NAMALWA (cell line): ENCODE measurements at places on chromosomes 3 and 15.

GRCh38 chr3:6965881-6966280, 105.0 kb downstream of the GRM7 start:
- DNase-seq, result no peak

DNA sequence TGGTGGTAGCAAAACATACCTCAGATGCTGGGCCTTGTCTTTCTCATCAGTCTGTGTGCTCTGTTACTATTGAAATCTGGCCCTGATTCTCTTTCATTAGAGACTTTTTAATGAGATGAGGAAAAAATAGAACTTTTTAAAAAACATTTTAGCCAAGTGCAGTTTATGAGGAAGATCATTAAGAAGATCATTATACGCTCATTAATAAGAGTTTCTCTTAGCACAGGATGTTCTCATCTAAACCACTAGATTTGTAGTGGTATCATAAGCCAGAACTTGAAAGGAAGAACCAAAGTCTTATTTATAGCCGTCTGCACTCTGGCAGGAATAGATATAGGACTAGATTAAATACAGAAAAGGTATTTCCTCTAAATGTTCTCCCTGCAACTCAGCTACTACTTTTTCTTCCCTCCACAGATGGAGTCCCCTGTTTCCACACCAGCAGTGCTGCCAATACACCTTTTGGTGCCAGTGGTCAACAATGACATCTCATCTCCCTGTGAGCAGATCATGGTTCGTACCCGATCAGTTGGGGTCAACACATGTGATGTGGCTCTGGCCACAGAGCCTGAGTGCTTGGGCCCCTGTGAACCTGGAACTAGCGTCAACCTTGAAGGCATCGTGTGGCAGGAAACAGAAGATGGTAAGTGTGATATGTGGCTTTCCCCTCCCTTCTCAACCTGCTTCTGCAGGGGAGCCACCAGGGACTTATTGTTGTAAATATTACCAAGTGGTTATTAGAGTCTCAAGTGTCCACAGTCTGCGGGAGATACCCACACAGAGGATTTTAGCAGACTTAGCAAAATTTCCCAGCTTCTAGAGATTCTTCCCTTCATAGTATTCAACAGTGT, 152.8 kb downstream of the RBPMS2 start:
- DNase-seq, result no peak

- peak; percentile 71 for DNase-seq
These were observed 8.8 kb upstream of the NPHP3 start for GRCh38 chr3:132730891-132731580.

DNA sequence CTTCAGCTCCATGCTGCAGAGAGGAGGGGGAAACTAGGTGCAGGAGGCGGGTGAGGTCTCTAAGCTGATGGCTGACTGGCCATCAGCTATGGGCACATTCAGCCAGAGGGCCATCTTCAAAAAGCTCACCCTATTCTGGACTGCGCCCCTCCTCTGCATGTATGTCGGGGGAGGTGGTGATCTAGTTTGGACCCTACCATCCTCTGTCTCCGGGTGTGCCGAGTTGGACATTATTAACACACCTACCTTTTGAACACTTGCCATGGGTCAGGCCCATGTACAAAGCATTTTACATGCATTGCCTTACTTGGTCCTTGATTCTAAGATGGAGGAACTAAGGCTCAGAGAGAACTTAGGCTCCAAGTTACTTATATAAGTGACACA, 1.4 kb downstream of the NISCH start:
- no peak for DNase-seq

DNA sequence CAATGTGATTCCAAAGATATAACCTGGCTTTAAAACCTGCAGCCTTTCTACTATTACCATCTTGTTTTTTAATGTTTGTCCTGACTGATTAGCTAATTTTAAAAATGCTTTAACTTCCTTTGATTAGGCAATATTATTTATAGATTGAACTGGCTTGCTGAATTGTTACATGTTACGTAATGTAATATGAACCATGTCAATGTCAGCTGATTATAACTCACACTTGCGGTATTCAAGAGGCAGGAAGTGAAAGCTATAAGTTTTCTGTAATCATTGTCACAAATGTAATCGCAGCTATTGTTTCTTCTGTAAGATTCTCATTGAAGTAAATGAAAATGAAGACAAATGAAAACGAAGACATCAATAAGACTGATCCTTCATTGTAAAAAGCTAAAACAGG, 146.8 kb downstream of the ROBO2 start:
- no peak for DNase-seq

DNA sequence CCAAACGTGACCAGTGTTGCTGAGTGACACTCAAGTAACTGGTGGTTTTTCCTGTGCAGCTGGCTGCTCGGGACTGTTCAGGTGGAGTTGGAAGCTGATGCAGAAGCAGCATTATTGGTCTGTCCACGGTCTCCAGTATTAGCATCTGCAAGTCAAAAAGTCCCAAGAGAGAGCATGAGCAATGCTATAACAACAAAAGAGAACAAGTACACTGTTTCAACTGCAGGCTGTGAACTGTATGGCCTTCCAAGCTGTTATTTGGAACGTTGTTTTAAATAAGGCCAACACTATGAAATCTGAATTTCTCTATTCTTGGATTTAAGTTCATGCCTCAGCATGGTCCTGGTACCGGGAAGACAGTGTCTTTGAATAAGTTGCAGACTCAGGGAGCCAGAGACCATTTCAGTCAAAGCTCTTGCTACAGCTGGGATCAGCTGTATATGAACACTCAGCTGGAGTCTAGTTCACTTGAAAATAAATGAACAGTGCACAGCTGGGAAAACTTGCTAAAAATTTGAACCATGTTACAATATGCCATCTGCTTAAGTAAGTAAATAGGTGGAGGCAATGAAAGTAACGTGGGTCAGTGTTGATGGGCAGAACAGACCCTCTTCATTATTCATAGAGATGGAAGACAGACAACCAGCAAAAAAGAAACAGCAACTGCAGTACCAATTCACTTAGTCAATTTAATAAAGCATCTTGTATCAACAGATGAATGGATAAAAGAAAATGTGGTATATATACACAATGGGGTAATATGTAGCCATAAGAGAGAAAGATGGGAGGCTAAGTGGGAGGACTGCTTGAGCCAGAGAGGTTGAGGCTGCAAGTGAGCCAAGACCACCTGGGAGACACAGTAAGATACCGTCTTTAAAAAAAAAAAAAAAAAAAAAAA, 45.1 kb downstream of the NR1I2 start:
- DNase-seq, result no peak

DNA sequence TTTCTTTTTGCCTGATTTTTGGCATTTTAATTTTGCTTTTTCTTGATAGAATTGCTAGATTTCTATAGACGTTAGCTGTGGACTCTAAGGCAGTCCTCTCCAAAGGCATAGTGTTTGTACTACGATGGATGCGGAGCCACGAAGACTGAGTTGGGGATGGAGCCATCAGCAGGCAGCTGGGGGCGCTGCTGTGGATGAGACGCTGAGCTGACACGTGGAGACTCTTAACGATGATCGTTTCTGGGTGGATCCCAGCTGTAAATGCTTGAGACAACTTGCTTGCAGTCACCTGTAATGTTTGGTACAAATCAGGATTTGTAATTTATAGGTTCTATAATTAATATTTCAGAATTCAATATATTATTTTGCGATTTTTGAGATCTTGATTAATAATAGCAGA, 13.3 kb upstream of the PPP1R2 start:
- peak; percentile 26 for DNase-seq

DNA sequence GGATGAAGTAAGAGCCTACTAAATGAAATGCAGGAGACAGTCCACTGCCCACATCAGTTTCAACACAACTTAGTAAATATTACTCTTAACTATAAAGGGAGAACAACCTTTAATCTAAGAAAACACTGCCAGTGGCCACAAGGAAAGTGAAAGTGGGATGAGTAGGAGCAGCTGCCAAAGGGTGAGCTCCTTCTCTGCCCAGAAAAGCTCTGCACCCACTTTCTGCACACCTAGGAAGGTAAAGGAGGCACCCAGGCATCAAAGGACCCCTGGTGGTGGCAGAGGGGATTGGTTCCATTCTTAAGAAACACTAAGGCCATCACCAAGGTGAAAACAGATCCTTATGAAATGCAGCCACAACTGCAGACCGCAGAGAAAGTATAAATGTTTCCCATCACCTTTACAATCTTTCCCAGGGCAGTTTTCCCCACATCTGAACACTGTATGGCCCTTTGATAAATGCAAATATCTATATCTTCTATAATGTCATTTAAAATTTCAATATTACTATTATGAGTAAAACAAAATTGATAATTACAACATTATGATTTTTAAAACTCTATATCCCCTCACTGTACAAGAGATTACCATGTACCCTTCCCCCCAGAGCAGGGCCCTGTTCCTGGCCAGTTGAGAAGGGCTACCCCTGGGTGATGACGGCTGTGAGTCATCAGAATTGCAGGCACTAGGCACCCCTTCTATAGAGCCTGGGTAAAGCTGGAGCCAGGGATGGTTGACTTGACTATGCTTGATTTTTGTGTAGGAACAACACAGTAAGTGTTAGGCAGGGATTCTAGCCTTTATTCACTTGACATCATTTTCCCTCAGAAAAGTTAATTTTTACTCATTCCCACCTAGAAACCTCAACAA, 92.0 kb downstream of the SNRK start:
- DNase-seq, result peak; percentile 62

GRCh38 chr3:143139762-143140161, 20.2 kb downstream of the CHST2 start:
- no peak for DNase-seq

GRCh38 chr3:3825035-3825434, 25.8 kb downstream of the LRRN1 start:
- DNase-seq, result no peak

DNA sequence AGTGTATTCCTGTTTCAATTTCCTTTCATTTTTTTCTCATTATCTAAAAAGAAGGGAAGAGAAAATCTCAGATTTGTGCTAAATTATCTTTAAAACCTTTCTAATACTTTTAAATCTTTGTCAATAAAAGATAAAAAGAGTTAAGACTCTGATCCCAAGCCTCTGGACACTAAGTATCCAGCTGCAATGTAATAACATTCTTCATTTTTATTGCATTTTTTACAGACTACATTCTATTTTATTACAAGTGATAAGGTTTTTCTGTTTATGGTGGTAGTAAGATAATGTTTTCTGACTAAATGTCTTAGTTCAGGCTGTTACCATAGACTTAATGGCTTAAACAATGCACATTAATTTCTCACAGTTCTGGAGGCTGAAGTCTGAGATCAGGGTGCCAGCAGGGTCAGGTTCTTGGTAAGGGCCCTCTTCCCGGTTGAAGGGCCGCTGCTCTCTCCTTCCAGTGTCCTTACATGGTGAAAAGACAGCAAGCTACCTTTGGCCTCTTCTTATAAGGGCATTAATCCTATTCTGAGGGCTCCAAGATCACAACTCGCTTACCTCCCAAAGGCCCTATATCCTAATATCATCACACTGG, 19.7 kb downstream of the KCNAB1 start:
- no peak for DNase-seq

GRCh38 chr15:87942316-87942715, 314.2 kb downstream of the NTRK3 start:
- DNase-seq, result no peak

DNA sequence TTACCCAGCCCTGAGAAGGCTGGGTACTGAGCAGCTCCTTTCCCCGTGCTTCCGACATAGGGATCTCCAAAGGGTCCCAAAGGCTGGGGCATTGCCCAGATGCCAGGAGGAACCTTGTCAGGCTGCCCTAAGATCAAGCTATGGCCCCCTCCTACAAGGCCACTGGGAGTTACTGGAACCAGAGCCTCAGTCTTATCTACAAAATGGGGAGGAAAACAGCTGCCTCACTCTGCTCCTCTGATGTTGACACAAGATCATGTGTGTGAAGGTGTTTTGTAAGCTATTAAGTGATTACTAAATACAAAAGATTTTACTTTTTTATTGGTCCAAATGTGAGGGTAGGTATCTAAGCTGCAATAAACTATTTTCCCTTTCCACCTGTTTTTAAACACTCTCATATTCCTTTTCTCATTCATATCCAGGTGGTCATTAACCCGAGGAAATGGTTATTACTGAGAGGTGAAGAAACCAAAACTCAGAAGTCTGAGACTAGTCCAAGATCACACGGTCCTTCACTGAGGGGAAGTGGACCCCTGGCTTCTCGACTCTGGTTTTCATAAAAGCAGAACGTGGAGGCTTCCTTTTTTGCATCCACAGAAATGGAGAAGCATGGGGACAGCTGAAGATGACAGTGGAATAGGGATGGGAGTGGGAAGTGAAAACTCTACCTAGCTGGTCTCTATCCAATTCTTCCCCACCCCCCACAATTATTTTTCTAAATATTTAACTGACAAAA, 1.7 kb downstream of the ARPIN start:
- DNase-seq, result no peak
